ENCODE measurements at places on chromosomes 5 and 9. TPM values are rescaled to one million over a fixed set of nuclear protein-coding genes. Genes with fewer than 3 reads are reported as not detected.

The C9orf40 gene
- polyA plus RNA-seq, result 2.2 TPM

The MCIDAS gene
- polyA plus RNA-seq, result not detected

The PCDHGB2 gene
- 1.1 TPM for polyA plus RNA-seq

The CAMK4 gene
- 1.9 TPM for polyA plus RNA-seq

The PGM5 gene
- polyA plus RNA-seq, result 0.14 TPM
